Stimulated activated CD4-positive, alpha-beta T cell treated with anti-CD3 and anti-CD28 coated beads, Interleukin-12 subunit alpha, Interleukin-12 subunit beta, amount 100 ng/mL, for 48 hours (primary cell): ENCODE measurements at places on chromosomes 6 and 20.

DNA sequence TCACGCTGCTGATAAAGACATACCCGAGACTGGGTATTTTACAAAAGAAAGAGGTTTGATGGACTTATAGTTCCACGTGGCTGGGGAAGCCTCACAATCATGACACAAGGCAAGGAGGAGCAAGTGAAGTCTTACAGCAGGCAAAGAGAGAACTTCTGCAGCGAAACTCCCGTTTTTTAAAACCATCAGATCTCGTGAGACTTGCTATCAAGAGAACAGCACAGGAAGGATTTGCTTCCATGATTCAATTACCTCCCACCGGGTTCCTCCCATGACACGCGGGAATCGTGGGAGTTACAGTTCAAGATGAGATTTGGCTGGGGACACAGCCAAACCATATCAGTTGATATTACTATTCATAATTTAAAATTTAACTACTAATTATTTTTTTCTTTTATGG, 157.3 kb upstream of the ATXN1 start:
- DNase-seq = no peak

- DNase-seq = no peak
Measured at GRCh38 chr20:23752481-23753193, 1.9 kb upstream of the CST1 start.

DNA sequence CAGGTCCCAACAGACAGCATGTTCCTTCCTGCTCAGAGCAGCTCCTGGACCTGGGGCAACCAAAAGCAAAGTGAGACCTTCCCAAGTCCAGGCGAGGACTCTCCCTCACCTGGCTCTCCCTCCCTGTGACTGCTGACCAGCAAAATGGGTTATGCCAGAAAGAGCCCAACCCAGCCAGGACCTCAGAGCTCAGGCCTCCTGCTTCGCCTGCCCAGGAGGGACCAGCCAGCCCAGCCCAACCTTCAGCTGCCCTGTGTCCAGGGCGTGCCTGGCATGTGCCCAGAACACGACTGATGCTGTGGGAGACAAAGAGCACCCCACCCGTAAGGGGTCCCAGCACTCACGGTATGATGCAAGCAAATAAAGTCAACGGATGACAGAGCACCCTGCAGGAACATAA, 74.0 kb upstream of the CST7 start:
- DNase-seq = no peak

DNA sequence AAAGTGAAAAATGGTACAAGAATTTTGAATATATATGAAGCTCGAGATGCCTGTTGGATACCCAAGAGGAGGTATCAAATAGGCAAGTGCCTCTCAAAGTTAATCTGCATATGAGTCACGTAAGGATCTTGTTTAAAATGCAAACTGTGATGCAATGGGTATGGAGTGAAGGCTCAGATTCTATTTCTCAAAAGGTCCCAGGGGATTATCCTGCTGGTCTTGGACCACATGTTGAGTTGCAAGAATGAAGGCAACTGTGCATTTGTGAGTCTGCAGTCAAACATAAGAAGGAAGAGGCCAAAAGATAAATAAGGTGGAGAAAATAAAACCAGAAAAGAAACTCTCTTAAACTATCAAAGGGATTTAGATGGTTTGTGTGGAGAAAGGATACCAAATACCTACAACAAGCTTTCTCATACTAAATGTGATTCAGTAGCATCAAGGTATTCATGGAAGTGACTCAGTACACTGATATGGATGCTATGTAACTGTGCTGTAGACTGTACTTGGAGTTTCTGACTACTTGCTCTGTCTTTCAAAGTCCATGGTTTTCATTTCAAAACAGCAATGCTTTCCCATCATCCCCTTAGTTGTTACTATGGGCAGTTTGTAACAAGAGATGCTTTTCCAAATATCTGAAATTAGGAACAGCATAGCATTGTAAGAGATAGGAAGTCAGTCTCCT, 106.3 kb downstream of the GFRAL start:
- DNase-seq = no peak

GRCh38 chr20:51934301-51935002, 132.1 kb upstream of the SALL4 start:
- no peak for DNase-seq

- no peak for DNase-seq
Measured at GRCh38 chr20:18926965-18927364, 113.4 kb downstream of the SCP2D1 start.

- no peak for DNase-seq
Measured at GRCh38 chr6:11337306-11337705, 104.8 kb upstream of the NEDD9 start.

DNA sequence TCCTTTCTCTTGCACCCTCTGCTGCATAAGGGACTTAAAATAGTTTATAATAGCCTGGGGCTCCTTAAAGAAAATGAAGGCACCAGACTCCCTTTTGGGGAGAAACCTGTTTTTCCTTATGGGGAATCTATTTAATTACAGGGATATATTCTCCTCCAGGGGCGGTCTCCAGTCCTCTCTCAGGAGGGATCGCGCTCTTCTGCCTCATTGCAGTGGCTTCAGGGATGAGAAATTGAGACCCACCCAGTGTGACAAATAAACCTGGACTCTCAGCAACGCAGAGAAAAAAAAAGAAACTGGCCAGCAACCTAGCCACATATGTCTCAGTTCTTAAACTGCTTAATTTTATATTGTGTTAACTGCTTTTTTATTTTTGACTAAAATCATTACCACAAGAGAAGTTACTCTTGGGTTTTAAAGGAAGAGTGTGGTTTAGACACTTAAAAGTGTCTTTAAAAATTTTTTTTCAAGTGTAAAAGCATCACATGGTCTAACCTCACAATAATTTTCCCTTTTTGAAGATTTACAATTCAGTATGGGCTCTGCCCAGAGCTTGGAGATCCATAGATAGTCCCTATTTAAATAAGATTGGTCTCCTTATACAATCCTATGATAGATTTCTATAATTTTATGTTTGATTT, 11.7 kb upstream of the GOPC start:
- no peak for DNase-seq

- no peak for DNase-seq
Measured at GRCh38 chr20:20763650-20764049, 51.2 kb upstream of the RALGAPA2 start.

DNA sequence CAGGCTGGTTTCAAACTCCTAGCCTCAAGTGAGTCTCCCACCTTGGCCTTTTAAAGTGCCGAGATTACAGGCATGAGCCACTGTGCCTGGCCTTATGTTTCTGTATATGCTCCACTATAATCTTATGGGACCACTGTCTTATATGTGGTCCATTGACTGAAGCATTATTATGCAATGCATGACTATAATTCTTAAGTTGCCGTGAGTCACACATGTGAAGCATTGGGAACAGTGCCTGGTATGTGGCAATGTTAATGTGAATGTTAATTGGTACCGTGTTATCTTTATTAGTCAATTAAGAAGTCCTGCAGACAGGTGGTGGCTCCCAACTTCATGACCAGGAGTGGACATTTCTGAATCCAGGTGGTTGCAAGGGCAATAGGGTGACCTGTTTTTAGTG, 14.7 kb upstream of the ASXL1 start:
- DNase-seq = no peak

GRCh38 chr6:114588726-114589125, 245.9 kb upstream of the HS3ST5 start:
- DNase-seq = no peak

- DNase-seq = no peak
Measured at GRCh38 chr6:134674562-134674961, 275.3 kb downstream of the ALDH8A1 start.

GRCh38 chr6:139336488-139336887, 38.0 kb downstream of the CITED2 start:
- DNase-seq = no peak

- DNase-seq = no peak
Measured at GRCh38 chr6:167005350-167006159, 6.4 kb downstream of the CEP43 start.

- DNase-seq = no peak
Measured at GRCh38 chr6:75275067-75275466, 9.5 kb downstream of the TMEM30A start.

GRCh38 chr6:26187981-26188635, 100.9 kb downstream of the HFE start:
- no peak for DNase-seq

GRCh38 chr20:47011984-47012383, 117.3 kb downstream of the EYA2 start:
- DNase-seq = no peak

DNA sequence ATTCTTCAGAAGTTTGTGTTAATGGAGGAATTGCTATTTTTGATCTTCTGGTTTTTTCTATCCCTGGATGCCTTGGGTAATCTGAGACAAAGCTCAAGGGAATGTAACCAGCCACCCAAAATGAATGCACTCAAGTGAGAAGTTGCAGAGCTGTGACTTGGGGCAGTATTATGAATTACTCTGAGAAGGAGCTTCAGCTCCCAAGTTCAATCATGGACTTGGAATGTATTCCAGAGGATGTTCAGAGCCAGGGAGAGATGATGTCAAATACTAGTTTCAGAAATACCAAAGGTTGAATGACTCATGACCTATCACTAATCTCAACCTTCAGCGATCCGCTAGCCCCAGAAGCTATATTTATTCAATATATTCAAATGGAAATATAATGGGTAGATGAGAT, 375.2 kb upstream of the PLCB4 start:
- DNase-seq = no peak

- DNase-seq = no peak
Measured at GRCh38 chr6:134331256-134331655, 13.3 kb upstream of the SGK1 start.

- no peak for DNase-seq
Measured at GRCh38 chr6:27678469-27678868, 205.6 kb upstream of the ZNF184 start.

- DNase-seq = no peak
Measured at GRCh38 chr20:53895385-53895755, 175.0 kb downstream of the BCAS1 start.

- DNase-seq = no peak
Measured at GRCh38 chr6:33053230-33053629, 20.2 kb downstream of the HLA-DPA1 start.

DNA sequence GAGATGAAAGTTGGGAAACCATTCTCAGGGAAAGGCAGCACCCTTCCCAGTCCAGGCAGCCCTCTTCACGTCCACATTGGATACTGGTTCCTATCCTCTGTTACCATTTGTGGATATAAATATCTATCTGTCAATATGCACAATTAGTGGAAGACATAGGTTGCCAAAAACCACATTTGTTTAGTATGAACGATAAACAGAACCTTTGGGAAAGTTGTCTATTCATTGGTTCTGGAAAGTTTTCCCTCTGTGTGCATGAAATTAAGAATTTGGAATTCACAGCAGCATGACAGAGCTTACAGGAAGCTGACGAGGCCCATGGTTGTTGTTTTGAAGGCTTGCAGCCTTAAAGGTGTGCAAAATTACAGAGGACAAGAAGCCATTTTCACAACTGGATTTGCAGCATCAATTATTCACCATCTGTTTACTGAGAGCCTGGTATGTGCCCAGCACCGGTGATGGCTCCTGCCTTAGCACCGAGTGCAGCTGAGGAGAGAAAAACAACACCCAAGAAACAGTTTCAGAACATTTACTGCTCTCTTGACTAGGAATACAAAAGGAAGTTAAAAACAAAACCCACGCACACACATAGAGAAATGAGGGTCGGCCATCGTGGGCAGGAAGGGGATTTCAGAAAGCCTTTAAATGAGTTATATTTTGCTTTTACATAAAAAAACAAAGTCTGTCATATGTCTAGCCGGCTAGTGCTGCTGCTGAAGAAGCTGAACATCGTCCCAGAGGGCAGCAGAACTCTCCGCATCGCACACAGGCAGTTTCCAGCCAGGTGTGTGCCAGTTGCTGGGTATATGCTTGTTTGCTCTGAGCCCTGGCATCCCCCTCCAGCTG, 319.6 kb downstream of the FARS2 start:
- no peak for DNase-seq

DNA sequence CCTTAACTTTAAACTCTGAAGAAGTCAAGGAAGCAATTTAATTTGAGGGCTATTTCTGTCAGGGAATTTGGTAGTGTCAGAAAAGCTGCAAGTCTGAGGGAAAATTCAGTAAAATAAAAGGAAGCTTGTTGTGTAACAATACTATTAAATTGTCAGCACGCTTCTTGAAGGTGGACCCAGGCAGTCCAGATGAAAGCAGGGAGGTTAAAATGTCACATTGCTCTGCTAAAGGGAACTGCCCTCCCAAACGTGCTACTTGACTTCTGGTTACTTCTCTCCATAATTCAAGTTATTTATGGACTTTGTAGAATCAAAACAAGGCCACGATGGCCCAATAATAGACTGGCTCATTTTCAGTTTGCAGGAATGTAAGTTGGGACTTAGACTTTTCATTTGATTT, 28.2 kb upstream of the ARMC2 start:
- no peak for DNase-seq

DNA sequence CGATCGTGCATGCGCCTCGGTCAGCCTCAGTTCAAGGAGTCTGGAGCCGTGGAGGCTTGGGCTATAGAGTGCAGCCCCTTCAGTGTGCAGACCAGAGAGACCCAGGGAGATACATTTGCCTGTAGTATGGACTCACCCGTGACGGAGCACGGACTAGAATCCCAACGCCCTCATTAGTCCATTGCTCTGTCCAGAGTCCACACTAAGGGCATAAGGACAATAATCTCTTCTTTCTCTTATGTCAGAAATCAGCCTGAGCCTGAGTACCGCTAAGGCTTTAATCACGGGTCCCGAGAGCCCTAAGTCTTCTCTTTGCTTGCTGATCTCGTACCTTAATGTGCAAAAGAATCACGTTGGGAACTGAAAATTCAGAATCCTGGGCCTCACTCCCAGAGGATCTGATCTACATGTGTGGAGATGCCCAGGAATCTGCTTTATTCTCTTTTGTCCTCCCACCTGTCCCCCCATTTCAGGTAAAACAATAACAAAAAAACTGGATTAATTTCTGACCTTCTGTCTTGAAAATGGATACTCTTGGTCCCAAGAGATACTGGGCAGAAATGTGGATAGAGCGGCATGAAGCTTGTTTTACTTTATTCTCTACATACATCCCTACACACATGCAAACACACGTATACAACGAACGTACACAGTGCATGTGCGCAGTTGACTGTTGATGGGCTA, 671 bp downstream of the BPHL start:
- DNase-seq = no peak

DNA sequence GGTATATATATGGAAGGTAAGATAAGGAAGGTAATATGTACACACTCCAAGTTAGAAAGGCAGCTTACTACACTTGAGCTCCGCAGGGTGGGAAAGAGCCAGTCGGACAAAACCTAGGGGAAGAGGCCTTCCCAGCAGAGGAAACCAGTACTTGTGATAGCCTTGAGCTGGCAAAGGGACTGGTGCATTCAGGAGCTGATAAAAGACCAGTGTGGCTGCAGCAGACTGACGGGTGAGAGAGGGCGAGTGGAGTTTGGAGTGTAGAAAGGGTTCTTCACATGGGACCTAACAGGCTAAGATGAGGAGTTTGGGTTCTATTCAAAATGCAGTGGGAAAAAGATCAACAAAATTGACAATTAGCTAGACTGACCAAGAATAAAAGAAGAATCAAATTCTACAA, 49.3 kb upstream of the KIF13A start:
- no peak for DNase-seq

GRCh38 chr6:1609041-1609647, 571 bp upstream of the FOXC1 start:
- no peak for DNase-seq
